ENCODE measurements at places on chromosomes 5 and 9. TPM values are rescaled to one million over a fixed set of nuclear protein-coding genes. Genes with fewer than 3 reads are reported as not detected.

- DNase-seq: no peak
These were observed 56.1 kb downstream of the SAXO1 start for GRCh38 chr9:18976709-18977531.

DNA sequence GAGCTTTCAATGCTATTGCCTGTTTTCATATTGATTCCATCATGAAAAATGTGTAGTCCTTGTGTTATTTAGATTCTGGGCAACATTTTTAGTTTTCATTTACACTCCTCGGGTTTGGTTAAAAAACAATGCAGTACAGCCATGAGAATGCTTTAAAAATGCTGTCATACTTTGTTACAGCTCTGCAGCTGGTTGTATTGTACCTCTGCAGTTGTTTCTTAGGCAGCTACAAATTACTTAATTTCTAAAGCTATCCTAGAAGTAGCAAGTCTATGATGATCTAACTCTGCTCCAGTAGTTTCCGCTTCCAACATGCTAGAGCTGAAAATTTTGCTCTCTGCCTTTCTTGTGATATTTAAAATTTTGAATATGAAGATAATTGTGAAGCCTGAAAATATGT lies 20.2 kb downstream of the SNX18 start:
- no peak for DNase-seq

- DNase-seq: no peak
These were observed 288.6 kb downstream of the ICE1 start for GRCh38 chr5:5711112-5711511.

DNA sequence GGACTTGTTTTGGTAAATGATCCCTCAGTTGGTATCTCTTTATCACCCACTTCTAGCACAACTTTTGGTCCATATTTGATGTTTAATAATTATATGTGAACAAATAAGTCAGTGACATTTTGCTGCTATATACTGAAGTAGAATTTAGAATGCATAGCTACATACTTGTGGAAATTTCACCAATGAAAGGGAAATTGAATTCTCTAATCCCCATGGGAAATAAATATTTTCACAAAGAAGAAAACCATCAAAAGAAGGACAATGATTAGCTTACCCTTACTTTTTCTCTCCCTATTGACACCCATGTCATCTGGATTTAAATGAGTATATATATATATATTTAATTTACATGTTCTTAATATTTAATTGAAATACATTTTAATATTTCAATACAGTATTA lies 94.3 kb upstream of the DAB2 start:
- DNase-seq: no peak

GRCh38 chr5:36900283-36900682 lies 23.7 kb downstream of the NIPBL start:
- no peak for DNase-seq

DNA sequence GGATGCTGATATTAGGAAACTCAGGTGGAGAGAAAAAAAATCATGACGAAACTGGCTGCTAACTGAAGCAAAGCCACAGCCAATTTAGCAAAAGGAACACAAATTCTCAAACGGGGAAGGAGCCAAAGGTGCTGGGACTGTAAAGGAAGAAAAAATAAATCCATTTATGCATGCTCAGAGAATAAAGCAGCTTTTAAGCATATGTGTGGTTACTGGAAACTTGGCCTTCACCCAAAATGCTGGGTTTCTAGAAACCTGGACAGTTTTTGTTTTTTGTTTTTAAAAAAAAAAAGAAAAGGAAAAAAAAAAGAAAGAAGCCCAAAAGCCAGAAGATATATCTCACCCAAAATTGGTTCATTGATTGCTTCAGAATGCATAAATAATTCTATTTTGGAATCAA lies 8.0 kb downstream of the WHRN start:
- no peak for DNase-seq

GRCh38 chr9:134796882-134797281 lies 83.7 kb upstream of the FCN2 start:
- no peak for DNase-seq

DNA sequence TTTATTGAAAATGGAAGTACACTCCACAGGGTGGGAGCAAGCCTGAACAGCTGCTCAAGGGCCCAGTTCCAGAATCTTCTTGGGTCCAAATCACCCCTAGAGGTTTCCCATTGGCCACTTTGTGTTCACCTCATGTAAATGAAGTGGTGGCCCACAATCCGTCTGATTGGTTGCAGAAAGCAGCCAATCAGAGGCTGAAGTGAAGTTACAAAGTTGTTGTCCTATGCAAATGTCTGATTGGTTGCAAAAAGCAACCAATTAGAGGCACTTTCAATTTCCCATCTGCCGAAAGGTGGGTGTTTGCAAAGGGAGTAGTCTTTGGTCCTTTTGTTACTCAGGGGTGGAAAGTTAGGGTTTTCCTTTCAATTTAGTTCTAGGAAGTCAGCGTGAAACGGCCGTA lies 8.8 kb downstream of the TMEM171 start:
- no peak for DNase-seq

DNA sequence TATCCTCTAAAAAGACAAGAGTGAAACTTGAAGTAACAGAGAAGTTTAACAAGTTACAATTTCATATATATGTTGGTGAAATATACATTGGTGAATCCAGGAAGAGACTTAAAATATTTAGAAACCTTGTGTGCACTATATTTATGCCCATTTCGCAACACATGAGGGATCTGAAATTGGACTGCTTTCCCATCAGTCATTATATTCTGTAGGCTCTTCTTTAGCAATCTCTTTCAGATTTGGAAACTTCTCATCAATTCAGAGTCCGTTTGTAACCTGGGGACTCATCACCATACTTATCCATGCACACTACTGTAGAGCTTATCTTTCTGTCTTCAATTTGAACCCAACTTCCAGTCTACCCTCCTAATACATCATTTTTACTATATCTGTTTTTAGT lies 2.1 kb downstream of the ITGA1 start:
- no peak for DNase-seq

DNA sequence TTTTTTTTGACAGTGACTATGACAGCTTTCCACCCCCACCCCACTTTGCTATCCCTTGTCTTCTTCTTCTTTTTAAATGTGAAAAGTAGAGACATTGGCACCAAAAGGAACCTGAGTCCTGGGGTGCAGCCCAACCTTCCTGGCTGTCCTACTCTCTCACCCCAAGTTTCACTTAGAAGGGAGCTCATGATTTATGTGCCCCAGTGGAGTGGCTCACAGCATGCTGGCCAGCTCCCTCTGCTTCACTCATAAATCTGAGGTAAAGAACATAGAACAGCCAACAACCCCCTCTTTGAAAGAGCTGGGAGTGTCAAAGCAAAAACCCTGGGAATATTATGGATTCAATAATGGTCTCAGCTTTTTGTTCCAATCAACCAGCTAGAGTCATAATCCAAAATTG lies 196.3 kb upstream of the DAPK1 start:
- DNase-seq: no peak

CAMK2A gene
- not detected for total RNA-seq

Measured in glomerular endothelial cell (primary cell).